ENCODE measurements at places on chromosomes 4 and X.

DNA sequence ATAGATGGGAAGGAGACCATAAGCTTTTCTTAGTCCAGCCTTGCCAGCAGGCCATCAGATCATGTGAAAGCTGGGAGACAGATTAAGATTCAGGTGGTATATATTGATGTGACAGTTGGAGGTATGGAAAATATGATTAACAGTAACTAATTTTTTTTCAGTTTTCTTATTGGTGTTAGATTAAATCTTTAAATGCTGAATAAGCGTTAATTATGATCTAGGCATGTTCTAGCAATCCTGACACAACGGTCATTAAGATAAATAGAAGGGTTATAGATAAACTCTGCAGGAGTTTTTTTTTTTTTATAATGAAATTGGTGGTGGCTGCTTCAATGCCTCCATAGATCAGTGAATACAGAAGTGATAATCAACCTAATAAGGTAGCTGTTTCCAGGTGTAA lies 649.5 kb upstream of the TENM3 start:
- no peak for DNase-seq

GRCh38 chr4:8179771-8180170 lies 19.3 kb upstream of the SH3TC1 start:
- DNase-seq = no peak

- no peak for DNase-seq
These were observed 201.9 kb upstream of the MAMLD1 start for GRCh38 chrX:150161193-150161592.

- DNase-seq = no peak
These were observed 930.9 kb downstream of the DMD start for GRCh38 chrX:32280489-32280888.

GRCh38 chr4:151961456-151961855 lies 200.6 kb upstream of the GATB start:
- DNase-seq = no peak

GRCh38 chr4:73723023-73723422 lies 17.3 kb upstream of the CXCL8 start:
- DNase-seq = no peak

DNA sequence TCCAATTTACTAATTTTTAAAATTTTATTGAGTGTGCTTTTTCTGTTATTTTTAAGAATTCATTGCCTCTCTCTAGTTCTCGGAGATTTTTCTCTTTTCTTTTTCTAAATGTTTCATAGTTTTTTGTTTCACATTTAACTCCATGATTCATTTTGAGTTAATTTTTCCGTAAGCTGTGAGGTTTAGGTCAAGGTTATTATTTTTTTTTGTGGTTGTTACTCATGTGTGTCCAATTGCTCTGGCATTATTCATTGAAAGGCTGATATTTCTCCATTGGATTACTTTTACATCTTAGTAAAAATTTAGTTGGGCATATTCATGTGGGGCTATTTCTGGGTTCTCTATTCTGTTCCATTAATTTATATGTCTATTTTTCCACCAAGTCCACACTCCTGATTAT lies 220.8 kb downstream of the MID1IP1 start:
- DNase-seq = no peak

- no peak for DNase-seq
These were observed 187.6 kb downstream of the CBR4 start for GRCh38 chr4:168822481-168822880.

- DNase-seq = peak; percentile 42
These were observed 26.9 kb downstream of the AFF1 start for GRCh38 chr4:86961605-86962295.

DNA sequence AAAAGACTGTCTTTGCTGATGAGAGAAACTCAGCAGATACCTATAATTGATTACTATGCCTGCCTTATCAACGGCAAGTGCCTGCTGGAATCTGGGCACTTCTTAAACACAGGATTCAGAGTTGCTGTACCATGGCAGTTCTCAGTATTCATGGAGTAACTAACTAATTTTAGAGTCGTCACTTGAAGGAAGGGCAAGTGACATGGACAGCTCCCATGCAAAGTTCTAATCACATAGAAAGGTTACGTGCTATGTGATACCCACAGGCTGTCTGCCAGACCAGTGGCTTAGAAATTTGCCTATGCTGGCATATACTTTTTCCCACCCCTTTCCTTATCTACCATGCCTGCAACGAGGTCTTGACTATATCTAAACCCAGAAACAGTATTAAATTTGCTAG lies 931.1 kb upstream of the TENM3 start:
- no peak for DNase-seq

DNA sequence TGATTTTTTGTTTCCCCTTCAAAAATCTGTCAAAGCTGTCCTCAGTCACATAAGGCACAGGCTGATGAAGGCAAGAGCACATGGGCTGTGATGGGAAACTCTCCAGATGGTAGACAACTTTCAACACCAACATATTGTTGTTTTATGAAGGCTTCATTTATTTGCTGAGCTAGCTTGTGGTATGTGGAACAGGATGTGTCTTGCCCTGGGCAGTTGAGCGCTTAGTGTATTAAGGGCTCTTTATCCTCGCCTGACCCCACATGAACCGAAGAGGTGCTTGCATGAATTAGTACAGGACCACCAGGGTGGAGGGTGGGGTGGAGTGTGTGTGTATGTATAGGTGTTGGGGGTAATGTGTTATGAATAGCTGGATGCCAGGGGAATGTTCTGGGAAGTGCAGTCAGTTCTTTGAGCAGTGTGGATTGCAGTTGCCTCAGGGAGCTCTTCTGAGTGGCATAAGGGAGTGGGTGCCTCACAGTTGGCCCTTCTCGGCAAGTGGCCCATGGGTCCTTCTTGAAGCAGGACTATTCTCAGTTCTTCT lies 103.1 kb downstream of the PHEX start:
- no peak for DNase-seq

- DNase-seq = no peak
These were observed 30.7 kb upstream of the SPON2 start for GRCh38 chr4:1203026-1203616.

DNA sequence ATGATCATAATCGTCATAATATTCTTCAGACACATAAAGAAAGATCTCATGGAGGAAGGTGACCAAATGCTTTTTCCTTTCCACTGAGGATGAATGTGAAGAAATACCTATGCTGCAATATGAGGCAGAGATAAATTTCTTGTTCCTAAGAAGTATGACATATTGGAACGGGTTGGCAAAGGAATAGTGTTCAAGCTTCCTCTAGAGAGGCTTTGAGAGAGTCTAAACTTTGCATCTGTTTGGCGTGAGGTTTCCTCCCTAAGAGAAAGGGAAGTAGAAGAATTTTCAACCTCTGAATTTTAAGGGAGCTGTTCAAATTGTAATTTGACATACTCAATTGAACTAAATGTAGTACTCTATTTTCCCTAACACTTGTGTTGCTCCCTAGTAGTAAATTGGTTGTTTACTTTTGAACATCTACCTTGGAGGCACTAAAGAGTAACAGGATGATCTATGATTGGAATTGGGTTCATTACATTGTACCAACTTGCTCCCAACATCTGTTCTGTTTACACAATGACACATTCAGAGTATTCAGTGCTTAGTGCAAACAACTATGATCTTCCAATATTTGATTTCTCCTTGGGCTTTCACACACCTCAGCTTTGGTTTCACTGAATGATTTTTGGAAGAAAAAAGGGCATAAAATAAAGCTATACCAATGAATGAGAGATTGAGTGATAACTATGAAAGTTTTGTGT lies 122.0 kb downstream of the CORIN start:
- DNase-seq = no peak

- no peak for DNase-seq
These were observed 28.1 kb downstream of the CASP6 start for GRCh38 chr4:109675181-109675580.

DNA sequence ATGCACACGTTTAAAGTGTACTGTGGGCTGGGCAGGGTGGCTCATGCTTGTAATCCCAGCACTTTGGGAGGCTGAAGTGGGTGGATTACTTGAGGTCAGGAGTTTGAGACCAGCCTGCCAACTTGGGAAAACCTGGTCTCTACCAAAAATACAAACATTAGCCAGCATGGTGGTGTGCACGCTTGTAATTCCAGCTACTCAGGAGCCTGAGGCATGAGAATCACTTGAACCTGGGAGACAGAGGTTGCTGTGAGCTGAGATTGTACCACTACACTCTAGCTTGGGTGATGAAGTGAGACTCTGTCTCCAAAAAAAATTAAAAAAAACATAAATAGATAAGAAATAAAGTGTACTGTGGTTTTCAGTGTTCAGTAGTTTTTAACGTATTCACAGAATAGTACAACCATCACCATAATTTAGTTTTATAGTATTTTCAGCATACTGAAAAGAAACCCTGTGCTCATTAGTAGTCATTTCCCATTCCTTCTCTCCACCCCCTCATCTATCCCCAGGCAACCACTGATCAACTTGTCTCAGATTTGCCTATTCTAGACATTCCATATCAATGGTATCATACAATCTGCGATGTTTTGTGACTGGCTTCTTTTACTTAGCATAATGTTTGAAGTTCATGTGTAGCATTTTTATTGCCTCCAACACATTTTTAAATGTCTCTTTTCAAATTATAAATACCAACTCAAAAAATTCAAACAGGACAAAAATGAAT lies 19.1 kb downstream of the SLAIN2 start:
- DNase-seq = no peak

GRCh38 chr4:109233570-109233969 lies 68.9 kb downstream of the COL25A1 start:
- DNase-seq = no peak

DNA sequence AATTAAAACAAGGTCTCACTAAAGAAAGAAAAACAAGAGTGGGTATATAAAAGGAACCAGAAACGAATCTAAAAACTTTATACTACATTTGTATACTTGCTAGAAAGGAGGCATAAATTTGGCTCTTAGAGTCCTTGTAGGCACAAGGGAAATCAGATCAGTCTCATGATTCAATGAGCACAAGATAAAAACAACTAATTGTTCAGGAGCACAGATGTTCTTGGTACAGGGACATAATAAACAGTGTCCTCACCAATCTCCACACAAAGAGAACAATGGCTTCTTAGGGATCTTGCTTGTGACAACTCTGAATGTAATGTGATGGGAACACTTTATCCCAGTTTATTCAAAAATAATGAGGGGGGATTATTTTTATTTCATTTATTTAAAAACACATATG lies 28.3 kb downstream of the TMEM144 start:
- DNase-seq = no peak

GRCh38 chr4:165009493-165010227 lies 22.1 kb upstream of the TRIM60 start:
- no peak for DNase-seq

GRCh38 chr4:124135409-124135813 lies 577.1 kb downstream of the ANKRD50 start:
- DNase-seq = no peak

- DNase-seq = no peak
These were observed 190.2 kb upstream of the POF1B start for GRCh38 chrX:85569686-85570085.

- no peak for DNase-seq
These were observed 88.1 kb upstream of the MBNL3 start for GRCh38 chrX:132576939-132577338.

DNA sequence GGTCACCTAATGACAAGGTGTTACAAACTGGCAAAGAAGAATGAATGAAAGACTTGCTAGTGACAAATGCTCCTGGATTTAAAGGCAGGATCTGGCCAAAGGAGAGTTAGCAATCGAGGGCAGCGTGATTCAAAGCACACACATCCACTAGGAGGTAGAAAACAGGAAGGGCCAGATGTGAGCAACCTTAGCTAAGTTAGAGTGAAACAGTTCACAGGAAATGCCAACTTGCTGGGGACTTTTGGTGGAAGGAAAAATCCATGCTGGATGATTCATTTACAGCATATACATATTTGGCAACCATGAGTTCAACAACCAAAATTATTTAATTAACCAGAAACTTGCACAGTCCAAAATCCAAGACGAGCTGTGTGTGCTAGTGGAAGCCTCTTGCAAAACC lies 276.9 kb downstream of the PTTG2 start:
- DNase-seq = no peak

DNA sequence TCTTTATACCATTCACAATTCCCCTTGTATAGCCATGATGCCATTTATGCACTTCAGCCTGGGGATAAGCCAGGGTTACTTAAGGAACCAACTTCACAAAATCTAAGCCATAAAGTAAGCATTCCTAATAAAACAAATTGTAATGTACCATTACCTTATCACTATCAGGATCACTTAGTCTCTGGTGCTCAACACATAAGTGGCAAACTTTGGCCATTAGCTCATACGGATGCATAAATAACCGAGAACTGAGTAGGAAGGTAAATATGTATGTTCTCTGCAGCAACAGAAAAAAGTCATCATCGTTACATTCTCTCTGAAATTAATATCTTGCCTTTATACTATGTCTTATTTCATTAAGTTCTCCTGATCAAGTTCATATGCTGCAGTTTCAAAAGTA lies 14.4 kb downstream of the RASGEF1B start:
- no peak for DNase-seq

- DNase-seq = no peak
These were observed 19.7 kb downstream of the TRIM2 start for GRCh38 chr4:153223930-153224329.

GRCh38 chrX:85052636-85053343 lies 49.1 kb downstream of the APOOL start:
- no peak for DNase-seq

GRCh38 chr4:138774940-138775339 lies 240.6 kb upstream of the NOCT start:
- DNase-seq = no peak

- no peak for DNase-seq
These were observed 86.2 kb downstream of the IRF2 start for GRCh38 chr4:184388106-184388505.

DNA sequence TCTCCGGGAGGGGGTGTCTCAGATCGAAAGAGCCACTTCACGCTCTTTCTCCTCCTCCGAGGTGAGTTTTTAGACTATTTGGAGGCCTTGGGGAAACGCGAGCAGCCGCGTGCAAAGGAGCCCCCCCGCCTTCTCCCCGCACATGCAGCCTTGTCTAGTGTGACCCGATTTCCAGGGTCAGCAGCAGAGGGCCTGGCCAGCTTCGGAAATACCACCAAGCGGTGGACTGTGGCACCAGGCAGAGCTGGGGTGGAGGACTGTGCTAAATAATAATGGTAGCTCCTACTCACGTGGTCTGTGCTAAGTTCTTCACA lies 79.3 kb upstream of the BCOR start:
- DNase-seq = no peak

- peak; percentile 65 for DNase-seq
These were observed at the start of gene TIMP1 for GRCh38 chrX:47581731-47582647. Gene TIMP1, plus strand, starts transcription at chrX:47582436. Its CDS starts 980 bp downstream, at chrX:47583416.

DNA sequence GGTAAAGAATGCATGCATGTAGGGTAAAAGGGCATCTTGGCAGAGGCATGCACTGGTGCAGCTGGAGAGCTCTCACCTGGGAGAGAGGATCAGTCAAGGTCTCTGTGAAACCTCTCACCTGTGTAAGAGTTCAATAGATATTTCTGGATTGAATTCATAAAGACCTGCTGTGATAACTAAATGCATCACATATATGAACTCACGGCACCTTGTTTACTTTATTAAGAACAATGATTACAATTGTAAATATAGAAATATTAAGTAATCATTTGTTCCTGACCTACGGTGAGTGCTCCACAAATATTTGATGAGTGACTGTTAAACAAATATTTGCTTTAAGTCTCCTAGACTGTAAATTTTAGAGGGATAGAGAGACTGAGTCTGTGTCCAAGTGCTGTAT lies 85.9 kb upstream of the PAQR3 start:
- no peak for DNase-seq

GRCh38 chr4:85128246-85129204 lies 162.0 kb upstream of the WDFY3 start:
- no peak for DNase-seq

GRCh38 chrX:107678957-107679740 lies 50.8 kb downstream of the PRPS1 start:
- no peak for DNase-seq
